Activated effector memory CD4-positive, alpha-beta T cell treated with Interleukin-2 at 50 U/mL for 16 hours (primary cell): ENCODE measurements at places on chromosomes 7 and 10.

GRCh38 chr10:71382757-71383156 is 14.0 kb upstream of the CDH23 start:
- no peak for DNase-seq

DNA sequence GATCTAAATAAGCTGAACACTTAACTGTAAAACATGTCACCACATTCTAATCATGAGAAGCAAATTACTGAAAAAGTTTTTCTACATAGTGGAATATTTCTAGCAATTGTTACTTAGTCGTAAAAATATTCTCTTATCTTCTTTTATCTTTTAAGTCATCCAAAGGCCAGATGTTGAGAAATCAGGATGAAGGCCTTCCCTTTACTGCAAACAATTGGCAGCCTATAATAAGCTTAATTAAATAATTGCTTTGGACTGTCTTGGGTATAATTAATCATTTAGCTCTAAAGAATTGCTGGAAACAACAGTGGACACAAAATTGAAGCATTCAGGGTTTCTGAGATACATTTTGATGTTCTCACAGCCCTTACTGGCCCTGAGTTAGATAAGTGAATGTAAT is 226.5 kb downstream of the FANK1 start:
- no peak for DNase-seq

GRCh38 chr7:48058990-48059389 is 23.6 kb downstream of the C7orf57 start:
- DNase-seq: no peak

DNA sequence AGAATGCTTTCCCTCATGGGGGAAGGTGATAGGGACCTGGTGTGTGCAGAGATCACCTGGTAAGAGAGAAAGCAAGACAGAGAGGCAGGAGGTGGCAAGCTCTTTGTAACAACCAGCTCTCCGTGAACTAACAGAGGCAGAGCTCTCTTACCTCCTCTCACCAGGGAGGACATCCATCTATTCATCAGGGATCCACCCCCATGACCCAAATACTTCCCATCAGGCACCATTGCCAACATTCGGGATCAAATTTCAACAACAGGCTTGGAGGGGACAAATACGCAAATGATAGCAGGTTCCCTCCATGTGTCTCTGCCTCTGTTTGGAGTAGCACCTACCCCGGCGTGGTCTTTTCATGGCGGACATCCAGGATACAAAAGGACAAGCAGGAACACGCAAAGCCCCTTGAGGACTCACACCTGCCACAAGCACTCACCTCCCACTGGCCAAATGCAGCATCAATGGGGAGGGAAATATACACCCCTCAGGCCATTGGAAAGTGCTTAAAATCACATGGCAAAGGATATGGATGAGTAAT is 431.2 kb upstream of the AUTS2 start:
- DNase-seq: no peak

GRCh38 chr7:16989811-16990413 is 108.1 kb upstream of the AGR3 start:
- no peak for DNase-seq

DNA sequence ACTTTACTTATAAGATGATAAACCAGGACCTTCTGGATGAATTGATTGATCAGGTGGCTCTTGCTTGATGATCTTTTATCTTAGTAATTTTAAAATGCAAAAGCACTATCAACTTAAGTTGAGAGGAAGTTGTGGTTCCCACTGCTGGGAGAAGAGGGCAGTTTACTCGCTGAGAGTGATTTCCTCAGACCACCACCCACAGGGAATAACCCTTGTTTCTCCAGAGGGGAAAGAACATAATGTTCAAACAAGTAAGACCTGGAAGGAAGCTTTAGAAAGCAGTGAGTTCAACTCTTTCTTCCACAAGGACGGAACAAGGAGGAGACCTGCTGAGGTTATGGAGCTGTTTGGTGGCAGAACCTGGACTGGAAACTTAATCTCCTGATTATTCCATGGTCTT is 138.7 kb downstream of the FAM204A start:
- DNase-seq: no peak

DNA sequence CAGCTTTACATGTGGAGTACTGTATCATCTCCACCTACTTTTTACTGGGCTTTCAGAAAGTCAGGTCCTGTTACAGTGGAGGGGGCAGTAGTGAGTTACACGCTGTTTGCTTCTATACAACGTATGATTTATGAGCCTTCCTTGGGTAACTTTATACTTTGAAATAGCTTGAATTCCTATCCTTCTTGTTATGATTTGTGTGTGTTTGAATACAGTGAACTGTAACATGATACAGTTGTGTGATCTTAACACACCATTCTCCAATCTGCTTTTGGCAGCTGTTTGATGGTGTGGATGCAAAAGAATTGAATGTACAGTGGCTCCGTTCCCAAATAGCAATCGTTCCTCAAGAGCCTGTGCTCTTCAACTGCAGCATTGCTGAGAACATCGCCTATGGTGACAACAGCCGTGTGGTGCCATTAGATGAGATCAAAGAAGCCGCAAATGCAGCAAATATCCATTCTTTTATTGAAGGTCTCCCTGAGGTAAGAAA is 41.7 kb downstream of the SP8 start:
- no peak for DNase-seq

DNA sequence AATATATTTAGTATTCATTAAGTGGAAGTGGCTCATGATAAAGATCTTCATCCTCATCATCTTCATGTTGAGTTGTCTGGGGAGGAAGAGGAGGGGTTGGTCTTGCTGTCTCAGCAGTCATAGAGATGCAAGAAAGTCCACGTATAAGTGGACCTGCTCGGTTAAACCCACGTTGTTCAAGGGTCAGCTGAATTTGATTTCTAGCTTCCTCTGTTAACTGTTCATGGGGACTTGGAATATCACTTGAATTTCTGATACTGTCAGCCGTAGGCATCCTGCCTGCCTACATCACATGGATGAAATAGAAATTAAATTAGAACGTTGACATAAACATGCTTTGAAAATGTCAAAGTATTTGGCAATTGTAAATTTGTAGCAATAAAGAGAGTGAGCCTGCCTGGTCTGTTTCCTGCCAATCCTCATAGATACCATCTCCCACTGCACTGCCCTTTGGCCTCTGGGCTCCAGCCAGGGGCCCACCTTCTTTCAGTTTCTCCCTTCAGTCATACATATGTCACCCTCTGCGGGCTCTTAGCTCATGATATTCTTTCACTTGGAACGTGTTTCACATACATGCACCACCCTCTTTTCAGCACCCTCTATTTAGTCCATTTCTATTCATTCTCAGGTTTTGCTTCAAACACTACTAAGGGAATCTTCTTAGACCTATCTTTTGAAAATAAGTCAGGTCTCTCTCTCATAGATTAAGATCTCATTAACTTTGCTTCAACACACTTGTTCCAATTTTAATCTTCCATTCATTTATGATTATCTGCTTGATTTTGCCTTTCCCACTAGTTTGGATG is 376.3 kb downstream of the IPMK start:
- no peak for DNase-seq

DNA sequence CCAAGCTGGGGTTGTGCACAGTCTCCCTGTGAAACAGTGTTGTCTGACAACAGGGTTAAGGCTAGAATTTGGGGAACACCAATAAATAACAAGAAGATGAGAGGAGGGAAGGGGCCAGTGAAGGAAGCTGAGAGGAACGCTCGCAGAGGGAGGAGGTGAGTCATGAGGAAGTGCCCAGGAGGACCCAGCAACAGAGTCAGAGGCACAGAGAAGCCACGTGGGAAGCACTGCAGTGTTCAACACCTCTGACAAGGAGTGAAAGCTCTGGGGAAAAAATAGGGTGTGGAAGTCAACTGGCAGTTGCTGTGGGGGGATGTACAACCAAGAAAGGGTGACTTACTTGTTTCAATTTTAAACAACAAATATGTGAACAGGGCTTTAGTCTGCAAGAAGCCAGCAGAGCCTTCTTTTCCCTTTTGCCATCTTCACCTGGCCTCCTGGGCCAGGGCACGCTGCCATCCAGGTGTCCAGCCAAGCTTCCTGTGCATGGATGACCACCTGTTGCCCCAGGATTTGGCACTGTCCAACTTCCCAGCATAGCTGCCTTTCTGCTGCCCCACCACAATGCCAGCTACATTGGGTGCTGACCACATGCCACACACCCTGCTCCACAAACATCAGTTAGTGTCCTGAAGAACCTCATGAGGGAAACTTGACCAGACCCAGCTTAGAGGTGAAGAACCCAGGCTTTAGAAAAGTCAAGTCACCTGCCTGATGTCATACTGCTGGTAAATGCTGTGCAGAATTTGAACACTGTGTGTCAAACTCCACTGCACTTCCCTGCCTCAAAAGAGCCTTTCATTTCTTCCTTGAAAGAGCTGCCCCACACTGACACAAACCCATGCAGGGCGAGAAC is 69.6 kb downstream of the ATXN7L1 start:
- peak; percentile 35 for DNase-seq

GRCh38 chr10:51095444-51095843 is 21.2 kb downstream of the PRKG1 start:
- DNase-seq: no peak

GRCh38 chr7:45524445-45524844 is 49.7 kb upstream of the ADCY1 start:
- DNase-seq: no peak
